ENCODE measurements at places on chromosomes 16 and 17. TPM values are rescaled to one million over a fixed set of nuclear protein-coding genes. Genes with fewer than 3 reads are reported as not detected.

DNA sequence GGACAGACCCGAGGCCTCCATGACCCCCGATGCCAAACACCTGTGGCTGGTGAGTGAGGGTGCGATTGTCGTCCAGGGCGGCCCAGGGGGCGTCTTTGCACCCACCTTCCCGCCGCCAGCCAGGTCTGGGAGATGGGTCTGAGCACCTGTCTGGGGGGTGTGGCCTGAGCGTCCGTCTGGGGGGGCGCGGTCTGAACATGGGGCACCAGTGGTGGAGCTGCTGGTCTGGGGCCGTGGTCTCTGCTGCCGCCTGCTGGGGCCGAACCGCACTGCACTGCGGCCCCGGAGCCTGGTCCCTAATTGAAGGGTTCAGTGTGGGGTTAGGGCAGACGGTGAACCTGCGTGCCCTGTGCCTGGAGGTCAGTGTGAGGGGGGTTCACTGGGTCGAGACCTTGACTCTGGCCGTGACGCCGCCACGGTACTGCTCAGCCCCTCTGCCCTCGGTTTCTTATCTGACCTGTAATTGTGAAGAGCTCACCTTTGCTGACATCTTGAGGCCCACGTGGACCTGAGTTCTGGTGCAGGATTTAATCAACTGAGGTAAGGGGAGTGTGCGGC, 12.6 kb upstream of the TCF25 start:
- peak; percentile 82 for DNase-seq

GRCh38 chr17:18280249-18280648, 19.8 kb downstream of the MIEF2 start:
- DNase-seq, result no peak

GRCh38 chr16:21179983-21180365, 21.5 kb downstream of the LDAF1 start:
- no peak for DNase-seq

- DNase-seq, result no peak
These were observed 152.2 kb downstream of the NTN1 start for GRCh38 chr17:9173386-9173983.

GRCh38 chr16:67181346-67181745, 2.4 kb downstream of the MATCAP1 start:
- DNase-seq, result no peak

HNF1B gene
- total RNA-seq, result 0.73 TPM

GH1 gene
- not detected for total RNA-seq

AGRP gene
- not detected for total RNA-seq

- DNase-seq, result no peak
These were observed 11.5 kb upstream of the BPTF start for GRCh38 chr17:67813803-67814180.

TMEM88 gene
- total RNA-seq, result 5.3 TPM

DNA sequence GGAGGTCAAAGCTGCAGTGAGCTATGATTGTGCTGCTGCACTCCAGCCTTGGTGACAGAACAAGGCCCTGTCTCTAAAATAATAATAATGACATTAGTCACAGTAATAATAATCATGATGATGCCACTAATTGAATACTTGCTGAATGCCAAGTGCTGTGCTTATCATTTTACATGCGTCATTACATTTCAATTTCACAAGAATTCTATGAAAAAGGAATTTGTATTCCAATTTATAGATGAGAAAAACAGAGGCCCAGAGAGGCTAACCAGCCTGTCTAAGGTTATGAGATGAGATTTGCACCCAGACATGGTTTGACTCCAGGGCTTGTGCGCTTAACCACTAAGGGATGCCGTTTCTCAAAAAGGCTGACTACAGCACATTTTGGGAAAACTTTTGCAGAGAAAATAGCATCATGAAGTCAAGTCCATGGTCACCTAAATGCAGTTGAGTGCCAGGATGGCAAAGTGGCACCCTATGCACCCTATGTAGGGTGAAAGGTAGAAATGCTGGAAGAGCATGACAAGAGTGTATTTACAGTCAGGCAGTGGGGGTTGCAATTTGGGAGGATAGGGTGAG, 144.3 kb upstream of the CACNG3 start:
- no peak for DNase-seq

DNA sequence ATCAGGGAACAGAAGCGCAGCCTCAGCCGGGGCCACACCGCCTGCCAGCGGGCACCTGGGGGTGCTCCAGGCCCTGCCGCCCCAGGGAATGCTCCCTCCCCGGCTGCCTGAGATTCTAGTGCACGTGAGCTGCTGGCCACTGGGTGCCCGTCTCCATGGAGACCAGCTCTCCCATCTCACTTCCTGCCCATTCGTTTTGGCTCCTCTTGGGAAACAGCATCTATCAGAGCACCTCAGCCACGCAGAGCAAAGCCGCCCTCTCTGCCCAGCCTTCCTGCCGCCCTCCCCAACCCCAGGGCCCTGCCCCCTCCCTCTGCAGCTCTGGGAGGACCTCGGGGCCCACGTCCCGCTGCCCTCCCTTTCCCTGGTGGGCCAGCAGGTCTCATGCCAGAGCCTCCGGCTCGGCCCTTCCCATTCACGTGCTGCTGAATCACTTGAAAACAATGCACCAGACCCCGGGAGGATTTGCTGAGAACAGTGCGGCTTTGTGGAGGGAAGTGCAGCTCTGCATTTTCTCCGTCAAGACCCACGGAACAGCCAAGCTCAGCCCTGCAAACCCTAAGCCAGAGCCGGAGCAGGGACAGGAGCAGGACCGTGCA, 19.4 kb downstream of the CEP295NL start:
- DNase-seq, result no peak

DNA sequence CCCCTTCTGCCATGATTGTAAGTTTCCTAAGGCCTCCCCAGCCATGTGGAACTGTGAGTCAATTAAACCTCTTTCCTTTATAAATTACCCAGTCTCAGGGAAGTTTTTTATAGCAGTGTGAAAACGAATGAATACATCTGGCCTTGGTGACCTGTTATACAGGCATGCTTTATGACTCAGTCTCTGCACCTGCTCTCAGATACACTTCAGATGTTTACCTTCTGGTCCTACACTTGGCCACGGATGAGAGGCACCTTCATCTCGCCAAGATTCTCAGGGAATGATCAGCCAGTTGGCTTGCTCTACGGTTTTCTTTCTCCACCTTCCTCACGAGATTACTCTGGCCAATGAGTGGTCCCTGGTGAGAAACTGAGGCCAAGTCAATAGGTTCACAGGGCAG, 304.7 kb downstream of the CA10 start:
- DNase-seq, result no peak

- no peak for DNase-seq
These were observed 19.0 kb upstream of the LRRC37A3 start for GRCh38 chr17:64938290-64938689.
